ENCODE measurements at places on chromosomes 2 and 18.

GRCh38 chr2:234950730-234951663 lies 820 bp upstream of the SH3BP4 start:
- no peak for DNase-seq

- no peak for DNase-seq
These were observed 218.5 kb downstream of the TPGS2 start for GRCh38 chr18:36610258-36610657.

- no peak for DNase-seq
These were observed 9.6 kb downstream of the IMMT start for GRCh38 chr2:86185517-86186212.

GRCh38 chr2:96271995-96272394 lies 6.0 kb downstream of the CIAO1 start:
- no peak for DNase-seq

GRCh38 chr2:9000442-9000841 lies 3.0 kb downstream of the MBOAT2 start:
- DNase-seq, result no peak

GRCh38 chr18:71352618-71353017 lies 1063.8 kb downstream of the SOCS6 start:
- no peak for DNase-seq

GRCh38 chr2:134818321-134818720 lies 20.1 kb upstream of the ACMSD start:
- DNase-seq, result no peak

DNA sequence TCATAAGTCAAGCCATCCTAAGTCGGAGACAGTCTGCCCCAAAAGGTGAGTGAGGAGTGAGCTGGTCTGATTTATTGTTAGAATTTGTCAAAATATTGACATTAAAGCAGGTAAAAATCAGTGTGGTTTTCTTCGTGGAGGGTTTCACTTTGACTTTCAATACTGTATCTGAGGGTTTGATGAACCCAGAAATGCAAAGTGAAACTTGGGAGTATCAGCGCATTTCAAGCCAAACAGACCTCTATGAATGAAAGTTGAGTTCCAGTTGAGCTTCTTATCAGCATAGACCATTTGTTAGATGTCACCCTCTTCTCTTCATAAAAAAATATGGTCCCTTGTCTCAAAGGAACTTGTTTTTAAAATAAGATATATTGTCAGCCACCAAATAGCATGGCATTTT lies 21.7 kb upstream of the CXCR4 start:
- DNase-seq, result no peak

GRCh38 chr2:202113571-202114142 lies 40.6 kb downstream of the KIAA2012 start:
- no peak for DNase-seq

DNA sequence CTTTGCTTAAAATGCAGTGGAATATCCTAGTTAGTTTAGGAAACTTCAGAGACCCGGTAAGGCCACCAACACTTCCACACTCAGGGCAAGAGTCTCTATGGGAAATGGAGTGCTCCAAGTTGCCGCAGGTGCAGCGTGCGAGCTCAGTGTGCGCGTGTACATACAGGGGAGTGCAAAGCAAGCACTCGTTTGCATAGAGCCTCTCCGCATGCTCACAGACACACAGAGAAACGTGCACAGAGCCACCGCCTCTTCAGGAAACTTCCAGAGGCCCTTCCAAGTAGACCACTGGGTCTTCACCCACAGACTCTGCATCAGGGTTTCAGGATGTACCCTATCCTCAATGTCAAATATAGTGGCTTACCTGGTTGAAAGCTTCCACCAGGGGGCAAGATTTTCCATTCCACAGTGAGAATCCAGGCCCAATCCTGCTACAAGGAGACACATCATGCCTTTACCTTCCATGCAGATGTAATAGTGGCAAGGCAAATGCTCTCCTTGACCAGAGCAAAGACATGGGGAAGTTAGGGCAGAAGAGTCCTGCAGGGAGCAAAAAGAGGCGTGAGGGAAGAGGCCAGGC lies 513.0 kb upstream of the MYT1L start:
- DNase-seq, result no peak

DNA sequence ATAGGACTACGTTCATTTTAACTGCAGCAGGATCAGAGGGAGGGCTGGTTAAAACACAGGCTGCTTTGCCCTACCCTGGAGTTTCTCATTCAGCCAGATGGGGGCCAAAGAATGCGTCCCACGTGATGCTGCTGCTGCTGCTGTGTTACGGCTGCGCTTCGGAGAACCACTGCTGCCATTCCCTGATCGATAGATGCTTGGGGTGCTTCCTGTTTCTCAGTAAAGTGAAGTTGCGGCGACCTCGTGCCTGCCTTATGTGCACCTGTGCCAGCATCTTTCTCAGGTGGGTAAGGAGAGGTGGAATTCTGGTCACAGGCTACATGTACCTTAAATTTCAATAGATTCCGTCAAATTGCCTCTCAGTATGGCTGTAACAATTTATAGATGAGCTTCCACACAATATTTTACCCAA lies 24.7 kb upstream of the TOGARAM2 start:
- DNase-seq, result no peak

DNA sequence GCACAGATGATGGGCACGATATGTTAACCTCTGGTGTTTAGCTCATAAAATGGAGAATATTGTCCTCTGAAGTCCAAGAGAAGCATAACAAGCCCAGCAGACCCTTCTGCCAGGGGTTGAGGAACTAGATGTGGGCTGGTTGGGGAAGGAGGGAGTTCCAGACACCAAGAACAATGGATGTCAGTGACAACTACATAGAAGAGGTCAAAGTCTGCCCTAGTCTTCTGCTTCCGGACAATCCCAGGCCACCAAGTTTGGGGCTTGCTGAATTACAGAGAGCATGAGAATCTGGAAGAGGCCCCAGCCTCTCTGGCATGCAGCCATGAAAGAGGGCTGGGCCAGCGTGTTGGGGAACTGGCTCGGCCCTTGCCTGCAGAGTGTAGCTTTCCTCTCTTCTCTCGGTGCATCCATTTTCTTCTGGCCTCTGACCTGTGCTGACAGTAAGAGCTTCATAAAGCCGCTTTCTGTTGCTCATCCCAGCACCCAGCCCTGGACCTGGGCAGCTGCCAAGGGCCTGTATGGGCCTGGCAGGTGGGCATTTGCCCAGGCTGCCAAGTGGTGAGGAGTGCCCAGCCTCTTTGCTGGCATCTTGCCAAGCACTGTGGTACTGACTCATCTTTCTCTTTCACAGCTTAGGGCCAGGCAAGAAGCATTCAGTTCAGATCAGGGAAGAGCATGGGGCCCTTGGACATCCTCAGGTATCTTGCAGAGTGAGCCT lies 14.6 kb upstream of the LAPTM4A start:
- no peak for DNase-seq

DNA sequence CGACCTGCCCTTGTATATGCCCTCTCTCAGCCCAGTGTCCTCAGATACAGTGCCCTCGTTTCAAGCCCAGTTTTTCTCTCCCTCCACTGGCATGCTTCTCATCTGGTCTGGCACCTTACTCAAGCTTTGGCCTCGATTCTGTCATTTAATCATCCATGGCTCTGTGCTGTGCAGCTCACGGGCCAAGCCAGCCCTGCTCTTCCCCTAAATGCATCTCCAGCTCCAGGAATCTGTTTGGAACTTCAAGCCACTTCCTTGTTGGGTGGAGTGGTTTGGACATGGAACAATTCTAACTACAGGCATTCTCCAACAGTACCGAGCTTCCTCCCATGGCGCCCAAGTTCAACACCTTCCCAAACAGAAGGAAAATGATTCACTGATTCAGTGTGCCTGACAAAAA lies 76.7 kb upstream of the ZNF397 start:
- DNase-seq, result no peak

DNA sequence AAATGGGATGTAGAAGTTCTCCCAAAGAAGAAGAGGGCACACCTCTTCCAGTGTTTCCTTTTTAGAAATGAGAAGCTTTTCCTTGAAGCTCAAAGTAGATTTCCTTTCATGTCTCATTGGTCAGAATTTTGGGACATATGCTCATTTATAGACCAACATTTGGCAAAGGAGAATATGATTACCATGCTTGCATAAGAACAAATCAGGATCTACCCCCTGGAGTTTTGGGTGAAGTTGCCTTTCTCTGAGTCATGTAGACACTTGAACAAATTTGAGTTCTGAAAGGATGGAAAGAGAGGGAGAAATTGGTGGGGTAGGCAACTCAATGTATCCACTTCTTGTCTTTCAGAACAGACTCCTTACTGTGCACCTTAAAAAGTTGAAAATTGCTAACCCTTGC lies 409.0 kb downstream of the SLC4A3 start:
- DNase-seq, result no peak

DNA sequence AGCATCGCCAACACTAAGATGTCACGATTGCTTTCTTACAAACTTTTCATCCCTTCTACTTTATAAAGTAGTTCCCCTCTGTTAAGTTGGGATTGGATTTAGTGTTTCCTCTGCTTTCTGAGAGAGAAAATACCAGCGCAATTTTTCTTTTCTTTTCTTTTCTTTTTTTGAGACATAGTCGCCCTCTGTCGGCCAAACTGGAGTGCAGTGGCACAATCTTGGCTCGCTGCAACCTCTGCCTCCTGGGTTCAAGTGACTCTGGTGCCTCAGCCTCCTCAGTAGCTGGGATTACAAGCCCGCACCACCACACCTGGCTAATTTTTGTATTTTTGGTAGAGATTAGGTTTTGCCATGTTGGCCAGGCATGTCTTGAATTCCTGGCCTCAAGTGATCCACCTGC lies 9.0 kb downstream of the RELCH start:
- DNase-seq, result no peak

DNA sequence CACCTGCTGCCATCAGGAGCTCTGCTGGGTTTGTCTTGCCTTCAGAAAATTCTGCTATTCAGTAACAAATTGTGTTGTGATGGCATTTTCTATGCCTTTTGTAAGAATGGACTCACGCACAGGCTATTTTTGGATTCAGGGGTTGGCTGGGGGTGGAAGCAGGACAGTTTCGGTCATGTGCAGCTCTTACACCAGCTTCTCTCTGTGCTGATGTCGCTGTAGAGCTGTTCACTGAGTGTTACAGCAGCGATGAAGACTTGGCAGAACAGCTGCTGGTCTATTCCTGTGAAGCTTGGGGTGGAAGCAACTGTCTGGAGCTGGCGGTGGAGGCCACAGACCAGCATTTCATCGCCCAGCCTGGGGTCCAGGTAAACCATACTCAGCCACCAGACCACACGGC lies 49.2 kb downstream of the TRPM8 start:
- no peak for DNase-seq

DNA sequence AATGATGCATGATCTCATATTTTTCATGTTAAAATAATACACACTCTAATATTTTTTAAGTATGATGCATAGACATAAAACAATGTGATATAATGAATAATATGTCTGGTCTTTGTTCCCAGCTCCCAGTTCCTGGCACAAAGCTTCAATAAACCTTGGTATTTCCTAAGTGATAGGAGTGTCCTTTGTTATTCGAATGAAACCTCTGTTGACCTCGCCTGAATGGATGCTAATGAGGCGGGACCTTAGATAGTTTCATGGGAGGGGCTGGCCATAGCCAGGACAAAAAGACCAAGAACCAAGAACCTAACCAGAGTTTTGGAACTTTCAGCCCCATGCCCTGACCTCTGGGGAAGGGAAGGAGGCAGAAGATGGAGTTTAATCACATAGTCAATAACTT lies 257.7 kb upstream of the COPS8 start:
- no peak for DNase-seq

DNA sequence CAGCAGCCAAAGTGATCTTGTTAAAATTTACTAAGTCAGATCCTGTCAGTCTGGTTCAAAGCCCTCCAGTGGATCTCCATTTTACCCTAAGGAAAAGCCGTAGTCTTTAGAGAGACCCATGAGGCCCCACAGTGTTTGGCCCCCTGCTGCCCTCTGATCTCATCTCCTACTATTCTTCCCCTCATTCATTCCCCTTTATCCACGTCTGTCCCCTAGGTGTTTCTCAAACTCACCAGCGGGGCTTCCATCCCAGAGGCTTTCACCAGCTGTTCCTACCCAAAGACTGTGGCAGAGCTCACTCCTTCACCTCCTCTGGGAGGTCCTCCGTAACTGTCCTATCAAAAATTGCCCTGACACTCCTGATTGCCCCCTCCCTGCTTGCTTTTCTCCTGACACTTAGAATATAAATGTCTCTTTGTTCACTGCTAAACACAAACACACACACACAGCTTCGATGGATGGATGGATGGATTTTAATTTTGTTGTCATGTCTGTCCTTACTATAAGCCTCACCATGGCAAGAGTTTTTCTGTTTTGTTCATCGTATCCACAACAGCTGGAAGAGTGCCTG lies 26.1 kb downstream of the LIMS1 start:
- DNase-seq, result no peak

DNA sequence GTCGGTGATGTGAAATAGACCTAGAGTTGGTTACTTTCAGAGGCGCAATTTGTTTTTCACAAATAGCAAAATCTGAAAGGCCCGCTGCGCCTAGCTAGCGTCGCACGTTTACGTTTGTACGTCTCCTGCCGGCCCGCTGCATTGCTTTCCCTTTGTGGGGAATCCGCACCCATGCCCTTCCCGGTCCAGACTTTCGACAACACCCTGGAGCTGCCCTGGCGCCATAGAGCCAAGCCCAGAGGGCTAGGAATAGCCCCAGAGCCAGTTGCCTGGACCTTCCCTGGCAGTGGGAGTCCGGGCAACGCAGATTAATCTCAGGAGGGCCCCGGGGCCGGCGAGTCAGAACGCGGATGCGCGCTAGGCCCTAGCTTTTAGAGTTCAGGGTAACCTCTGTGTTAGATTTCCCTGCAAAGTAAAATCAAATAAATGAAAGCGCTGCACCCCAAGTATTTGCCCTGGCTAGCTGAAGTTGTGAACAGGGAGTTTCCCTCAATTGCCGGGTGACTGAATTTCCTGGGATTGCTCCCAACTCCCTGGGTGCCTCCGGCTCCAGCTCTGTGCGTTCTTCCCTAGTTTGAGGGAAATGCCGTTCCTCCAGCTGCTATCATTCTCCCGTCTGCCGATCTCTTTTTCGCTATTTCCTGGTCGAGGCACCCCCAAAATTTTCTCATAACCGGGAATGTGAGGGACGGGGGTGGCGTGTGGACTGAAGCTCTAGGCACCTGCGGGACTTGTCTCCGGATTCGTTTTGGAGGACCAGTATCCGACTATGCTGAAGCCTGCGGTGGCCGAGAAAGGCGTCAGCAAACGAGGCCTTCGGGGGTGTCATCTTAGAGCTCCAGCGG lies 1.2 kb upstream of the EN1 start:
- DNase-seq, result no peak

GRCh38 chr18:35673682-35674081 lies 92.1 kb downstream of the GALNT1 start:
- no peak for DNase-seq

DNA sequence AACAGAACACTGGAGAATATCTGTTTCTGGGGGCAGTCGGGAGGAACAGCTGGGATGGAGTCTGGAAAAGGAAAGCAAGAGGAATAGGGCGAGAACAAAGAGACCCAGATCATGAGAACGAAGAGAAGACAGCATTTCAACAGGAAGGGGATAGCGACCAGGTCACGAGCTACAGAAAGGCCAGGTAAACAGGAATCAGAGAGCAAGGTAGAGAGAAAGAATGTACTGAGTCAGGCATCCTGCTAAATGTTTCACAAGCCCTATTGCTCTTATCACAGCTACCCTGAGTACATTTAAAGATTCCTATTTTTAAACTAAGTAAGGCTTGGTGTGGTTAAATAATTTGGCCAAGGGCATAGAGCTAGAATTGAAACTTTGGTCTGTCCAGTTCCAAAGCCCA lies 254.9 kb upstream of the RAB12 start:
- no peak for DNase-seq
